ENCODE measurements at places on chromosomes 7 and 10. TPM values are rescaled to one million over a fixed set of nuclear protein-coding genes. Genes with fewer than 3 reads are reported as not detected.
A peak's percentile ranks its signal among the peaks of the same experiment; 100 is the strongest.

Gene ADRA2A
- 9.8 TPM for total RNA-seq

- no peak overlapping the region for H3K27ac ChIP-seq
- no peaks in the 10 kb centered on the region for H3K27me3 ChIP-seq
- no peaks in the 10 kb centered on the region for H3K4me1 ChIP-seq
- peaks cover 4% of the 10 kb centered on the region for H3K36me3 ChIP-seq
- no peak overlapping the region for H3K4me3 ChIP-seq
- DNase-seq = no peak
Observed at GRCh38 chr10:84159076-84159685, 14.4 kb upstream of the GPR15LG start.

DNA sequence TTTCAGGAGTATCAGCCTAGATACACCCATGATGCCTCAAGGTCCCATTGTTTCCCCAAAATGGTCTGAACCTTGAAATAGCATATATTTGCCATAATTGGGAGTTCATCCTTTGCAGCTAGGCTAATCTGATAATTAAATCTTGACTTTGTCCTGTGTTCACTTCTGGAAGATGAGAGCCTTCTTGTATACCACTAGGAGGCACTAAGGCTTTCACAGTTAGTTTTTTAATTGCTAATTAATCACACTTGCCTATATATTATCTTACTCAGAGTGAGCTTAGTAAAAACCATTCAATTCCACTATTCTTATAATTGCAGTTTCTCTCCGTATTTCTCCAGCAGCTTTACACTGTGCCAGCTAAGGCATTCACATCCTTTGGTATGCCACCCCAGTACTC, 48.7 kb upstream of the MAGI2 start:
- H3K36me3 ChIP-seq = no peaks in the 10 kb centered on the region
- no peaks in the 10 kb centered on the region for H3K27me3 ChIP-seq
- no peak for DNase-seq

DNA sequence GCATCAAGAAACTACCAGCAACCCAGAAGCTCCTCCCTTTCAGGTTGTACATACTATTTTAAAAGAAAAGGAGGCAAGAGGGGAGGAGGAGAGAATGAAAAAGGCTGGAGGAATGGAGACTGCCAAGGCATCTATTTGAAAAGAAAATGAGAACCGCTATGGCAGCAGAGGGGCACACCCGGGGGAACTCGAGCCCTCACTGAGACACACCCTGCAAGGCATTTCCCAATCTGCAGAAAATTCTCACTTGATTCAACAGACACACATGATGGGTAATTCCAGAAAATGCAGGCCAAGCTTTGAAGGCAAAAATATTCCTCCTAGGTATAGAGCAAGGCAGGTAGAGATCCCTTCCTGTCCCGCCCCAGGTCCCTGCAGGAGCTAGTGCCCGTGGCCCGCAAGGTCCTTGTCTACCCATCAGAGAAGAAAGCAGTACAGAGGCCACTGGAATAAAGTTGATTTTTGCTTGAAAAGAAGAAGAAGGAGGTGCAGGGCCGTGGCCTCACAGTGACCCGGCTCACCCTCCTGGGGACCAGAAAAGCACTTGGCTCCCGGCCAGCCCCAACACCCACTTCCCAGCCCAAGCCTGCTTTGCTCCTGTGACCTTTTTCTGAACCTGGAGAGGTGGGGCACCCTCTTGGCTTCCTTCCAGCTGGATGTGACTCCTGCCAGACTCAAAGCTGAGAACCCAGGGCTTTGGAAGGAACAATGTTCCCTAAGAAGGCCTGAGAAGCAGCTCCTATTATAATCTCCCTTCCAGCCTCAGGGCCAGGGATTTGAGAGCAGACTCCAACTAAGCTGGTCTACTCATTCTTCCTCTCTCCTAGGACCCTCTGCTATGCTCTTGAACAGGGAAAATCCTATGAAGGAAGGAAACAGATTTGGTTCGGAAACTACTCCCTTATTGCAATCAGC, 6.2 kb upstream of the PIK3CG start:
- H3K27me3 ChIP-seq = no peaks in the 10 kb centered on the region
- DNase-seq = peak; percentile 60
- H3K27ac ChIP-seq = no peak overlapping the region
- no peaks in the 10 kb centered on the region for H3K36me3 ChIP-seq
- no peak overlapping the region for H3K4me3 ChIP-seq

DNA sequence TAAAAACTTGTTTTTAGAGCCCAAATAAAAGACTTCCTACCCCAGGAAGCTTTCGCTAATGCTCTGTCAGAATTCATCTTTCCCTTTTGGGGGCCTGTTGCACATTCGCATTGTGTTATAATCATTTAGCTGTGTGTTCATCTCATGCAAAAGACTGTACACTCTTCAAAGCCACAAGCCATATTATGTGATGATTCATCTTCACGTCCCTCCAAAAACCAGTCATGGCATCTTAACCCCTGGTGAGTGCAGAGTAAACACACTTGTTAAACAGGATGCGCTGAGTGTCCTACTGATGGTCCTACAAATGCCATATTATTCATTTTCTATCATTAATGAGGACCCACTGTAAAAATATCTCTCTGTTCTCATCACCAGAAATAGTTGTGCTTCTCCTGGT, 235.4 kb downstream of the KIAA1217 start:
- H3K4me1 ChIP-seq = peaks cover 8% of the 10 kb centered on the region
- no peak for DNase-seq
- H3K4me3 ChIP-seq = no peak overlapping the region
- peaks cover 2% of the 10 kb centered on the region for H3K36me3 ChIP-seq

- H3K27me3 ChIP-seq = peaks cover 4% of the 10 kb centered on the region
- DNase-seq = no peak
- no peak overlapping the region for H3K27ac ChIP-seq
- no peak overlapping the region for H3K4me3 ChIP-seq
Observed at GRCh38 chr7:142185801-142186200, 72.1 kb downstream of the PRSS58 start.
